ENCODE measurements at places on chromosomes 12 and 14. TPM values are rescaled to one million over a fixed set of nuclear protein-coding genes. Genes with fewer than 3 reads are reported as not detected.

Gene OLR1
- polyA plus RNA-seq: 0.03 TPM

Gene CNTN1
- 19.0 TPM for polyA plus RNA-seq

GRCh38 chr12:6135071-6135470 lies 10.6 kb upstream of the VWF start:
- no peak for DNase-seq
- no peaks in the 10 kb centered on the region for H3K4me1 ChIP-seq
- no peak overlapping the region for H3K4me3 ChIP-seq

DNA sequence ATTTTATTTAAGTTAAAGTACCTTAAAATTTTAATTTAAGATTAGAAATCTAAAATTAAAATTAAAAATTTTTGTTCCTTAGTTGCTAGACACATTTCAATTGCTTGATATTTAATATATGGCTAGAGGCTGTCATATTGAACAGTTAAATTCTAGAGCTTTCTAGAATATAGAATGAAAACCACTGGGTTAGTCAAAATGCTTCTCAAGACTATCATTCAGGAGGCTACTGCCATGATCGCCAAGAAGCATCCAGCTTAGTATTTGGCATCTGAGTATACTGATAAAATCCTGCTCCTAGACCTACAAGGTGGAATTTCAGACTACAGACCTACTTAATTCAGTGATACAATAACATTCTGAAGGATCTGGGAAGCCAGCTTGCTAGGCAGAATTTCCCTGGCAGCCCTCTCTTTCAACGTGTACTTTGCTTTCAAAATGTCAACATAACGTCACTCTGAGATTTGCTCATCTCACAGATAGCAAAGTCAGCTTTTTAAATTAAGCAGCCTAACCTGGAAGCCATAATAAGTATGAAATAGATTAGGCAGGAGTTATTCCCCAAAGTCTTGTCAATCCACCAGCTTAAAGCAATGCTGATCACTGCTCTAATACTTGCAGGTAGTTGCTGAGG lies 525.8 kb downstream of the FSCB start:
- no peak for DNase-seq
- H3K36me3 ChIP-seq: no peaks in the 10 kb centered on the region
- H3K27ac ChIP-seq: no peak overlapping the region
- no peaks in the 10 kb centered on the region for H3K27me3 ChIP-seq

GRCh38 chr12:74129702-74130101 lies 407.9 kb upstream of the ATXN7L3B start:
- no peaks in the 10 kb centered on the region for H3K4me1 ChIP-seq
- H3K4me3 ChIP-seq: no peak overlapping the region
- no peak overlapping the region for H3K27ac ChIP-seq
- no peaks in the 10 kb centered on the region for H3K27me3 ChIP-seq
- DNase-seq: no peak

- no peak overlapping the region for H3K4me3 ChIP-seq
- no peak overlapping the region for H3K27ac ChIP-seq
- H3K4me1 ChIP-seq: no peaks in the 10 kb centered on the region
- H3K27me3 ChIP-seq: no peaks in the 10 kb centered on the region
- DNase-seq: no peak
Measured at GRCh38 chr14:82778601-82779000, 1244.9 kb upstream of the SEL1L start.

DNA sequence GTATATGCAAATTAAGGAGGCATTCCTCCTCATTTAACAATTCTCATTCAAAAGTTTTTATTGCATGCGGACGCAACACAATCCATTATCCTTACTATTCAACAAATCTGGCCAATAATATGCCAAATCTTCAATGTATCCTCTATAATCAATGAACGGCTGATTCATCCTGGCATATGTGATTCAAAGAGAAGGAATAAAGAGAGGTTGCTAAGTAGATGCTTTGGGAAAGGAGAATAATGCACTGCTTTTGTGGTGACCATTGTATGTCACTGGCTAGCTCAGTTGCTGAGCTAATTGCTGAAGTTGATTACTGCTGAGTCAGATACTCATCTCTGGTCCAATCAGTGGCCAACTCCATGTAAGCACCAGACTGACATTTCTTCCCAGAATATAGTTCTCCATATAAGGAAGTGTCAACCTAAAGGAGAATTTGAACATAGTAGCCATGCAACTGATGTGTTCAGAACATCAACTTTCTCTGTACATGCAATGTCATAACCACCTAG lies 148.0 kb downstream of the PDZRN4 start:
- no peaks in the 10 kb centered on the region for H3K27me3 ChIP-seq
- no peak overlapping the region for H3K4me3 ChIP-seq
- H3K27ac ChIP-seq: no peak overlapping the region
- DNase-seq: no peak

- no peaks in the 10 kb centered on the region for H3K27me3 ChIP-seq
- H3K4me1 ChIP-seq: peaks cover 4% of the 10 kb centered on the region
- no peak for DNase-seq
- no peak overlapping the region for H3K27ac ChIP-seq
- H3K4me3 ChIP-seq: no peak overlapping the region
Measured at GRCh38 chr12:78185109-78185508, 354.4 kb downstream of the NAV3 start.

DNA sequence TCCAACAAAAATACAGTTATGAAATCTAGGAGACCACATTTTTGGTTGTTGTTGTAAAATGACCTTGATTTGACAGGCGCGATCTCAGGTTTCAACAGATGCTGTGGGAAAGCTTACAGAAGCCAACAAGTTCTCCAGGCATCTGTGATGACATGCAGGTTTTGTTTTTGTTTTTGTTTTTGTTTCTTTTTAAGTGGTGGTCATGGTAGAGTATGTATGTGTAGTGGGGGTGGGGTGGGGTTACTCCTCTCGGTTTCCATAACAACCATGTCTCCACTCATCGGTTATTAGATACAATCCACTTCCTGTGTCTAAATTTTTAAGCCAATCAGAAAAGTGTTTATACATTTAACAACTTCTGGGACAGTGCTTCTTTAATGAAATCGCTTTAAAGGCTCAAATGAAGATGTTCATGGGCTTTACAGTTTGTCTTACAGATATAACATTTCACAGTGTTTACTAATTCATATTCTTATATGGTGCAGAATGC lies 199.9 kb upstream of the FOXN3 start:
- H3K36me3 ChIP-seq: no peaks in the 10 kb centered on the region
- no peak overlapping the region for H3K4me3 ChIP-seq
- no peaks in the 10 kb centered on the region for H3K27me3 ChIP-seq
- peaks cover 14% of the 10 kb centered on the region for H3K4me1 ChIP-seq
- H3K27ac ChIP-seq: no peak overlapping the region
- no peak for DNase-seq

GRCh38 chr12:42812871-42813270 lies 223.3 kb upstream of the PRICKLE1 start:
- no peak overlapping the region for H3K27ac ChIP-seq
- H3K4me1 ChIP-seq: no peaks in the 10 kb centered on the region
- H3K4me3 ChIP-seq: no peak overlapping the region
- DNase-seq: no peak
- no peaks in the 10 kb centered on the region for H3K27me3 ChIP-seq

DNA sequence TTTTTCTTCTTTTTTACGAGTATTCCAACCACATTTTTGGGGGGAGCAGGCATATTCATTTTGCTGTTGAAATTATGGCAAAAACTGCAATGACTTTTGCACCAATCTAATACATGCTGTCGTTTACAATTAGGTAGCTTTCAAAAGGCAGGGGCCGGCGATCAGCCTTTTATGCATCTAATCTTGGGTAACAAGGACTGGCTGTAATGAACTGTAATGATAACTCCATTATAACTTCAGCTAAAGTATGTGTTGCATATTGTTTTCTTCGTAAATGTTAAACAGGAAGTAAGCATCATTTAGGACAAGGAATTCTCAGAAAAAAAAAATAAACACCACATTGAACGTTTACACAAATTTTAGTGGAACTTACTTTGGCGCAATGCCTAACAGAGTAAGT lies 30.3 kb upstream of the KLRF1 start:
- H3K27me3 ChIP-seq: no peaks in the 10 kb centered on the region
- no peak for DNase-seq
- H3K4me1 ChIP-seq: no peaks in the 10 kb centered on the region
- no peak overlapping the region for H3K27ac ChIP-seq

DNA sequence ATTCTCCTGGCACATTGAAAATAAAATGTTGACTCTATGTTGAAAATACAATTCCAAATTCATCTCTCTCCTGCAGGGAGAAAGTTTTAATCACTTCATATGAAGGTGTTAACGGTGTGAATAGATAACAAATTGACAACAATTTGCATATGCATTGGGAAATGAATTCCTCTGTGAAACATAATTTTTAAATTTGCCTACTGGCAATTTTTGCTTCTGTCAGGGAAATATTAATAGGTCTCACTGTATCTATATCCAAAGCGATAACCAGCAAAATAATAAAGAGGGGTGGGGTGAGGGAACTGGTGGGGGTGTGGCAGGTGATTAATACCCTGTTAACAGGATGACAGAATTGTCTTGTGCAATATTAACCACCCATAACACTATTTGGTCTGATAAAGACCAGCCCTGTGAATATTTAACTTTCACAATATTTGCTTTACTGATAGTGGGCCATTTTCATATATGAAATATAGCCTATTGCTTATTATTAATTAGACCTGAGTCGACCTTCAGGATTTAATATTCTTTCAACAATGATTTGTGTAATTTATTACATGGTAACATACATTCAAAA lies 239.0 kb upstream of the SSTR1 start:
- no peaks in the 10 kb centered on the region for H3K4me1 ChIP-seq
- no peak overlapping the region for H3K4me3 ChIP-seq
- no peaks in the 10 kb centered on the region for H3K27me3 ChIP-seq
- DNase-seq: no peak
- no peaks in the 10 kb centered on the region for H3K36me3 ChIP-seq

- H3K27me3 ChIP-seq: no peaks in the 10 kb centered on the region
- no peaks in the 10 kb centered on the region for H3K4me1 ChIP-seq
- no peak overlapping the region for H3K27ac ChIP-seq
- no peak for DNase-seq
- no peaks in the 10 kb centered on the region for H3K36me3 ChIP-seq
- no peak overlapping the region for H3K4me3 ChIP-seq
Measured at GRCh38 chr14:62597143-62597542, 448.1 kb downstream of the KCNH5 start.

All from keratinocyte (primary cell).